ENCODE measurements at places on chromosomes 3 and 15.

DNA sequence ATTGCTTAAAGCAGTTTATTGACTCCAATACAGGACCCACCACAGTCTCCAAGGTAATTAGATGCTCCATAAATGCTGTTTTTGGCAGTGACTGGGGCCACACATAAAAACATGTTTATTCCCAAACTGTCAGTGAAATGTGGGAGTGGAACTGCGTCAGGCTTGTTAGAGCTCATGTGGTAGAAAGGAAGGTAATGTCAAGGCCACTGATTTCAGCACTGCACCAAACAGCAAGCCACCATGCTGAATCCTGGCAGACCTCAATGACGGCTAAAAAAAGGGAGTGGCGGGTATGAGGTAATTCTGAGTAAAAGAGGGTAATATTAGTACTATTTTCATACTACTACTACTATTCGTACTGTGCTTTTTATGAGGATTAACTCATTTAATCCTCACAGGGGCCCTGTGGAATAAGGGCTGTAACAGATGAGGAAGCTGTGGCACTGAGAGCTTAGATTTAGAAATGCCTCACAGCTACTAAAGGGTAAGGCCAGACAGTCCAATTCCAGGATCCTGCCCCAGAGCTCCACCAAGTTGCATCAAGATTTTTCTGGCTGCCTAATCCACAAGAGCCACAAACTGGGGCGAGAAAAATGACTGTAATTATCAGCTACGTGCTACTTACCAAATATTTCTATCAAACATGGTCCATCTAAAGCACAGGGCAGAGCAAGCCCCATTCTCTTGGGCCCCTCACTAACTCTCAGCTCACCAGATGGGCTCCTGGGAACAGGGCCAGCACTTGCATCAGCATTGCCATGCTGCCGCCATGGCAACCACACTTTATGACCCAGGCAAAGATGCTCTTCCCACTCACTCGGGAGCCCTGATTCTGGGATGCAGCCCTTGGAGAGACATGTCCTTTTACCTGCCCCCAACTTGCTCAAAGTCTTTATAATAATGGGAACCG lies 83.6 kb upstream of the SPATA12 start:
- DNase-seq, result no peak

DNA sequence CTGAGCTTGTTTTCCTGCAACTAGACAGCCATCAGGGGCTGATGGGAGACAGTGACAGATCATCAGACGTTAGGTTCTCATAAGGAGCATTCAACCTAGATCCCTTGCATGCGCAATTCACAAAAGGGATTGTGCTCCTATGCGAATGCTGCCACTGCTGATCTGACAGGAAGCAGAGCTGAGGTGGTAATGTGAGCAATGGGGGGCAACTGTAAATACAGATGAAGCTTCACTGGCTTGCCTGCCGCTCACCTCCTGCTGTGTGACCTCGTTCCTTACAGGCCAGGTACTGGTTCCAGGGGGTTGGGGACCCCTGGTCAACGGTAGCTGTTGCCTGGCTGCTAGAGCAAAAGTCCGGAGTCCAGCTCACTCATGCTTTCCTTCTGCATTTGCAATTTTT lies 26.4 kb upstream of the KCNAB1 start:
- no peak for DNase-seq

DNA sequence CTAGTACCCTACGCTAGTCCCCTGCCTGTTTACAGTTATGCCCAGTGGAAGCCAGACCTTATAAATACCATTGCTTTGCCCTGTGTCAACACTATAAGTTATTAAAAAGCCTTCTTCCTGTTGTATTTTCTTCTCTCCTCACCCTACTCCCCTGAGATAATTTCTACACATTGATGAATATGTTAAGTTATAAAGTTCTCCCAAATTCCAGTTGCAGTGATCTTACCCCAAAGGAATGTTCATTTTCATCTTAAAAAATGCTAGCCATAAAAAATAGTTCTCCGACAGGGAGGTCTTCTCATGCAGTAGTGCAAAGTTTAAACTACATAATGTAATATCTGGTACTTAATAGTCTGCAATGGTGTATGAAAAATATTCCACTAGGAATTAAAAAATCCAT lies 58.6 kb downstream of the MAP2K5 start:
- DNase-seq, result no peak

DNA sequence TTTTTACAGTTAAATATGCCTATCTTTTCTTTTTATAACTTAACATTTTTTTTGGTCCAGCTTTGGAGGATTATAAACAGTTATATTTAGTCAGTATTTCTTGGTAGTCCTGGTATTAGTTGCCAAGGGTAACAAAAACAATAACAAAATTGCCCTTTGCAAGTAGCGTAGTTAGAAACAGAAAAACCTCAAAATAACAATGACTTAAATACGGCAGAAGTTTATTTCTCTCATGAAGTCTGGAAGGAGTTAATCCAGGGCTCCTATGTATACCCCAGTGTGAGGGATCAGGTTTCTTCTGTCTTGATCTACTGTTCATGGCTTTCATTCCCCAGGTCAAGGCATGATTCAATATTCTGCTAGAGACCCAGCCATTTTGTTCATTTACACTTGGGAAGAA lies 14.1 kb upstream of the MYH15 start:
- DNase-seq, result no peak

GRCh38 chr3:46146548-46146947 lies 61.6 kb downstream of the CCR1 start:
- no peak for DNase-seq

DNA sequence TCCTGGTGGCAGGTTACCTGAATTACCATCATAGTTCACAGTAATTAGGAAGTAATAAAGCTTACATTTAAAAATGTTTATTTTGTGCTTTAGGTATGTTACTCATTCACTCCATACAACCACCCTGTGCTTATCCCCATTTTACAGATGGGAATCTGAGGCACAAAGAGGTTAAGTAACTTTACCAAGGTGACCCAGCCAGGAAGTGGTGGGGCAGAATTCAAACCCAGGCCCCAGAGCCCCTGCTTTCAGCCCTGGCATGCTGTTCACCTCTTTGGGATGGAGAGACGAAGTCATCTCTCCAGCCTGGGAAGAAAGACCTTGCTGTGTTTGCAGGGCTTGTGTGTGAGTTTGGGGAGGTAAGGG lies 285.6 kb upstream of the TPM1 start:
- DNase-seq, result no peak

DNA sequence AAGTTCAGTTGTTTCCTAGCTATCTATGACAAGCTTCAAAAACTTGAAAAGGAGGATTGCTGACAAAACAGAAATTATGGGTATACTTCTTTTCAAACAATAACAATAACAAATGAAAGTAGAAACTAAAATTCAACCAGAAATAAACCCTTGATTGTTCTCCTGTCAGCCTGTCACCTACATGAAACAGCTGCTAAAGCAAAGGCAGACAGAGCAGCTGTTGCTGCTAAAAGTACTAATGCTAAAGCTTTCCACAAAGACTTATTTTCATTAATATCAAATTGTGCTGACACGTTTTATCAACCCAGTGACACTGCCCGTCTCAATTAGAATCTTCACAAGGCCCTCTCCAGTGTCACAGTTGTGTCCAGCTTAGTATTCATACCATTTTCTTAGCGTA lies 533.2 kb upstream of the GBE1 start:
- DNase-seq, result no peak

- DNase-seq, result no peak
These were observed 30.7 kb downstream of the DUOX2 start for GRCh38 chr15:45083223-45083622.

DNA sequence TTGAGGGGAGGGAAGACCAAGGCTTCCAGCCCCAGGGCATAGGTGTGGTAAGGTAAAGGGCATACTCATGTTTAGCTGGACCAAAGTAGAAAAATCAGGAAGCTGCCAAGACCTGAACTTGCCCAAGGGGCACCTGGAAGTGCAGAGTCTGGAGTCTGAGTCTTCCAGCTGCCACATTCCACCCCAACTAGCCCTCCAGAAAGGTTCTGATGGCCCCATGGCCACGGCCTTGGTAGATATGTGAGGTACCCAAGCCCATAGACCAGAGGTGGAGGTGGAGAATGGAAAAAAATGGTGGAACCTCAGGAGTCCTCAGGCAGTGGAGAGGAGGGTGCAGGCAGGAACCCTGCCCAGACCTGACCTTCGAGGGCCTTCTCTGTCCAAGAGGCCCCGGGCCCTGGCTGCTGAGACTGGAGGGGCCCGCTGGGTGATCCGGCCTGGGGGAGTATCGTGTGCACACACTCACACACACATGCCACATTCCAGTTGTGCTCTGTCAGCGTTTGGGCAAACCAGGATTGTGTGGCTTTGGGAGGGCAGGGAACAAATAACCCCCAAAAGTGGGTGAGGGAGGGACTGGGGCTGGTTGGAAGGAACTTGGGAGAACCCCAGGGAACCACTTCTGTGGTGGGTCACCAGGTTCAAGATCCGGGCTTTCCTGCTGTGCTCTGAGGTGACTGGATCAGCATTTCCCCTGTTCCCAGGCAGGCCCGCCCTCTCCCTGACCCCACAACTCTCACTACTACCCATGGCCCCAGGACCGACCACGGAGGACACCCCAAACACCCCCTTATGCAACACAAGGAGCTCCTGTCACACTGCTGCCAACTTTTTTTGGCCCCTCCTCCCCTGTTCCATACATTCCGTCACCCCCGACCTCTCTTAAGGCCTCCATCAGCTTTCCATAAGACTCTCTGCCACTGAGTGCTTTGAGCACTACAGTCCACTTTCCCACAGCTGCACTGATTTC lies 11.6 kb downstream of the MYL3 start:
- DNase-seq, result no peak
